ENCODE measurements at places on chromosomes 3 and 15. TPM values are rescaled to one million over a fixed set of nuclear protein-coding genes. Genes with fewer than 3 reads are reported as not detected.

DNA sequence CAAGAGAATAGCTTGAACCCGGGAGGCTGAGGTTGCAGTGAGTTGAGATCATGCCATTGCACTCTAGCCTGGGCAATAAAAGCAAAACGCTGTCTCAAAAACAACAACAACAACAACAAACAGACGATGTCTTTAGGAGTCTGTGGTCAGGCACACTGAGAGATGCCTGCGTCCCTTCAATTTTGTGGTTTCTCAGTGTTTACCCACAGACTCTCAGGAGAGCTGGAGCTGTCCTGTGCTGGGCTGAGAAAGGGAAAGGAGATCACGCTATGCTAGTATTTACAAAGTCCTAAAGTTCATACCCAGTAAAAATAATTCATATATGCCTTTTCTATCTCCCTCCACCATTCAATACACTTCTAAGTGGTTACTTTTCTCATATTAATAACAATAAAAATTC lies 6.3 kb downstream of the LAMP3 start:
- no peak for DNase-seq

PRICKLE2 gene
- not detected for total RNA-seq

PPP1R14D gene
- not detected for total RNA-seq

CCDC80 gene
- 6.4 TPM for total RNA-seq

GRCh38 chr3:194767446-194768207 lies 81.9 kb downstream of the FAM43A start:
- no peak for DNase-seq

DNA sequence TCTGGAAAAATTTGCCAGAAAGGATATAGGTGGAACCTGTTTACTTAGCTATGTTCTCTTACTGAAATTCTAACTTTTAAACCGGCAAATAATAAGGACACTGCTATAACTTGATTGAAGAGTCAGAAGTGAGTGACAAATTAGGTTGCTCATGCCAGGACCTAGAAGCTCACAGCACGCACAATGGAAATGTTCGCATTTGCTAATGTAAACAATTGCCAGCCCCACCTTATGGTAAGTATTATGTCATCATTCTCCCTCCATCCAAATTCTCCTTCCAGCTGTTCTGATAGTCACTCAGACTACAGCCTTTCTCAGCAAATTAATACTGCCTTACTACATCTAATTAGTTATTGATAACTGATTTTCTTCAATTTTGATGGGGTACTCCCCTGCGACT lies 4.8 kb upstream of the STXBP5L start:
- DNase-seq = no peak

GRCh38 chr3:116030131-116030850 lies 407.0 kb downstream of the GAP43 start:
- DNase-seq = no peak

SATB1 gene
- 2.3 TPM for total RNA-seq

DNA sequence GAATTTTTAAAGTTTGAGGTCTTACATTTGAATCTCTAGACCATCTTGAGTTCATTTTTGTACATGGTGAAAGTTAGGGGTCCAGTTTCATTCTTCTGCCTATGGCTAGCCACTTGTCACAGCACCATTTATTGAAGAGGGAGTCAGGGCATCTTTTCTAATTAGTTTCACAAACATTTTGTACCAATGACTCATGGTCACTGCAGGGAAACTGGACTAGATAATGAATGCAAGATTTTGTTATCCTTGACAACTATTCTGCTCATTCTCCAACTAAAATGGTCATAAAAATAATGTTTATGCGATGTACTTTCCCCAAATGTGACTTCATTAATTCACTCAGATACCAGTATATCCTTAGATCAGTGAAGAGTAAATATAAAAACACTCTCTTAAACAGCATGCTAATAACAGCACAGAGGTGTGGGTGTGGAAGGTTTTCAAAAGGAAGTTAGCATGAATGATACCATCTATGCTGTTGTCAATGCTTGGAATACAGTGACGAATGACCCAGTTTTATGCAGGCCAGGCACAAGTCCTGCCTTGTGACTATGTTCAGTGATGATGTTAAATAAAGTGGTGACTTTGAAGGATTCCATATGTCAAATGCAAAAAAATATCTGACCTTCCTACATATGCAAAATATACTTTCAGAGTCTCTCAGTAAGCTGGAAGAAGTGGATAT lies 314.9 kb upstream of the TMCO5A start:
- no peak for DNase-seq

DNA sequence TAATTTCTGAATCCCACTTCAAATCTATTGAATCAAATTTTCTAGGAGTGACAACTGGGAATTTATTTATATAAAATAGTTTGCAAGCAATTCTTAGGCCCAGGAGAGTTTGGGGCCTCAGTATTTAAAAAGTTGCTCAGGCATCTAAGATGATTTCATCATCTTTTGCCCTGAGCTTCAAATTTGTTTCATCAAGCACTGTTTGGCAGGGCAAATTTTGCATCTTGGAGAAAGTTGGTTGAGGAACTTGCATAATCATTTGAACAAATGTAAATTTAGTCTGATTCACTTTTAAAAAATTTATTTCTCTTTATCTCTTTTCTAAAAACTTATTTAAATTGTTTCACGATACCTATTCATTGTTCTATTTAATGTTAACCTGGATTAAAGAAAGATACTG lies 702.8 kb downstream of the SI start:
- no peak for DNase-seq

DNA sequence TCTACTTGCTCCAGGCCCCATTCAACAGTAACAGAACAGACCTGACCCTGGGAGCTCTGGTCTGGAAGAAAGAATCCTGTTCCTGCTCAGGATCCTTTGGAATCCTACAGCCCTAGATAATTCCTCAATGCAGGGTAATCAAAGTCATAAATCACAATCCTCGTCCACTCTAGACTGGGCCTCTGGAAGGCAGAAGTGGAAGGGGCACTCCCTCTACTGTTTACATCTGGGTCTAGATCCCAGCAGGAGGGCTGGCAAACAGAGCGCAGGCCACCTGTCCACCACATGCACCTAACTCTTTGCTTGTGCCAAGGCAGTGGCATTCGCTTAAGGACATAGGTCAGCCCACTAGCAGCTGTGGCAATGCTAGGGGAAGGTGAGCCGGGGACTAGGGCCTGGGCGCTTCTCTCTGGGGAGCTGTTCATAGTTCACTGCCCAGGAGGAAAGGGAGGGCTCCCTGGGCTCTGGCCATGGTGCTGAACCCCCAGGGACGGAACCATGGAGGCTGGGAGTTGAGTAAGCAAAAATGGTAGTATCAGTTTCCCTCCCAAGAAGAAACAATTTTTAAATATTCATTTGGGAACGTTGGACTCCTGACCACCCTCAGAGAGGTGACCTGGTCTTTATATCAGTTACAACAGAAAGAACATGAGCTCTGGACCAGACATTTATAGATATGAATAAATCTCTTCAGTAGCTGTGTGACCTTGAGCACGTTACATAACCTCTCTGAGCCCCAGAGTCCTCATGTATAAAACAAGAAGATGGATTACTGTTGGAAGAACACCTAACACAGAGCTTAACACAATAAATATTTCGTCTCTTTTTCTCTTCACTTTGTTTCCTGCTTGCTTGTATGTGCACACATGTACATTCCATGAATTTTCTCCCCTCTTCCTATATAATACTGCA lies 90.2 kb downstream of the NTRK3 start:
- no peak for DNase-seq
